HFFc6 (cell line): ENCODE measurements at places on chromosomes 1 and 21.

DNA sequence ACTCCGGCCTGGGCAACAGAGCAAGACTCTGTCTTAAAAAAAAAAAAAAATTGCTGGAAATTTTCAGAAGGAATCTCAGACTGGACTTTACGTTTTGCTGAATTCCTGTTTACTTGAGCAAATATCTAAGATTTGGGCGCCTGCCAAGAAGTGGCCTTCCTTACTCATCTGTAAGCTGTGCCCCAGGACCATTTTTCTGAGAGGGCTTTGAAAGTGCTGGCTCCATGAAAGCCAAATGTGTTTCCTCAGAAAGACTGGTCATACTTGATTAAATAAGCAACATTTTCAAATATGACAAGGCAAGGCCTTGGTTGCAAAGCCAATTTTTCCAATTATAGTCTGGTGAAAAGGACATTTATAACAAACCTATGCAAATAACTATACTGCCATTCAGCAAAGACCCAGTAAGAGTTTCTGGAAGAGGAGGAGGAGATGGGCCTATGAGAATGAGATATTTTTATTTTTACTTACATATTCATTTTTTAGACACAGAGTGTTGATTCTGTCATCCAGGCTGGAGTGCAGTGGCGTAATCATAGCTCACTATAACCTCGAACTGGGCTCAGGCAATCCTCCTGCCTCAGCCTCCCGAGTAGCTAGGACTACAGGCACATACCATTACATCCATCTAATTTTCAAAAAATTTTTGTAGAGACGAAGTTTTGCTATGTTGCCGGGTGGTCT is 56.3 kb upstream of the HTR1D start:
- DNase-seq = peak; percentile 84

DNA sequence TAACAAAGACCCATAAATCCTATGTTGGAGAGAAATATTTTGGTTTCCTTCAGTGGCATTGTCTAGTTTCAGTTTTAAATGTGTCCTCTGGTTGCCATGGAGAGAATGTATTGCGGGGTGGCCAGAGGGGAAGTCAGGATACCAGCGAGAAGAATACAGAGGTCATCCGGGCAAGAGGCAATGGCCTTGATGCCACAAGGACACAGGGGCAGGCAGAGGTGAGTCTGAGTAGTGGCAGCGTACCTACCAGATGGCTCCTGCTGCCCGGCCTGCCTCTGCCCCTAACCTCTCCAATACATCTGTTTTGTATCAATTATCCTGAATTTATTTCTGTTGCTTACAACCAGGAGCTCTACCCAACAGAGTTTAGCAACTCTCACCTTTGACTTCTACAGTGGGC is 14.9 kb downstream of the KLHDC7A start:
- no peak for DNase-seq

DNA sequence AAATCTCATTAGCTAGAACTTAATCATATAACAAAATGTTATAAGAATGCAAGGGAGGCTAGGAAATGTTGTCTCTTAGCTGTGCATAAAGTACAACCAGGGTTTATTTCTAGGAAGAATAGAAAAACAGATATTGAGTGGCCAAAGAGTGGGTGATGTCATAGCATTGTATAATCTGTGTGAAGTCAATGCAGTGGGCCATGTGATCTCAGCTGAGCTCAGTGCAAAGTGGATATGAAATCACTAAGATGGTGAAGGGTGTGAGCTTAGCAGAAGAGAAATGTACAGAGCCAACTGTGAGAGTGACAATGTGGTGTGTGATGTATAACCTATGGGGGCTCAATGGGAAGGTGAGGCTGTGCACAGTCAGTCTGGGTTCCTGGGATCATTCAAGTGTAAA is 29.7 kb upstream of the DUSP23 start:
- DNase-seq = no peak

DNA sequence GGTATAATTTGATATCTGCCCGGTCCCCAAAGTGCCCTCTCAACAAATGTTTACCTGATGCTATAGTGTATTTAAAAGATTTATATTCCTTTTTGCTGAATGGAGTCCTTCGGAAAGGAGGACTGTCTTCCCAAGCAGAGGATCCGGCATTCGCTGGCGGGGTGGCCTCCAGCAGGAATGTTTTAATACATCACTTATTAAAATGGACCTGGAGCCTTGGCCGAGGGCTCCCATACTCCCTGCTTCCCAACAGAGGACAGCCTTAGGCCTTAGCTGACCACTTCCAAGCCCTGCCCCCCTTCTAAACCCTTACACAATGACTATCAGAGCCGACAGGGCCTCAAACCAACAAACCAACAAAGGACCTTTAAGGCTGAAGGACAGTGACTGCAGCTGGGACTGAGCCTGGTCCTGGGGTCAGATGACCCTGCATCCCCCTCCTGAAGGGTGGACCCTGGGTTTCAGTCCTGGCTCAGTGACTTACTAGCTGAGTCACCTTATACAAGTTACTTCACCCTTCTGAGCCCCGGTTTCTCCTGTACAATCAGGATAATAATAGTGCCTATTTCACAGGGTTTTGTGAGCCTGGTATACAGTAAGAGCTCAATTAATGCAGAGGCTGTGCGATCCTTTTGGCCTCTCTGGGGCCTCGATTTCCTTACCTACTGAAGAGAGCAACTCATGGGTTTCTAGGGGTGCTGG is 5.6 kb downstream of the CAMK2N1 start:
- no peak for DNase-seq

DNA sequence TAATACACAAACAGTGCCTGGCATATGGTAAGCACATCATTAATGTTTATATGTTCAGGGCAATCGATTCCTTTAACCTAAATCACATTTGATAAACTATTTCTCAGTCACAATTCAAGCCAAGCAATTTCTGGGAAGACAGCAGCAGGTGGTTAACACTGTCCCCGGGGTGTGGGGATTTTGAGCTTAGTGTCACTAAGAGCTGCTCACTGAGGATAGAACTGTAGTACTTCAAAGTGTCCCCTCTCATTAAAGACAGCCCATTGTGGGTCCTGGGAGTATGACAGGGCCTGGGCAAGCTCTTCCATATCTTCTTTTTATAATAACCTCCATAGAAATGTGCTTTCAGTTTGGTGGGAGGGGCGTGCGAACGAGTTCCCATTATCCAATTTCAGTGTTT is 8.4 kb upstream of the GALNT2 start:
- no peak for DNase-seq

GRCh38 chr1:235739631-235740030 is 90.0 kb upstream of the GNG4 start:
- DNase-seq = no peak

- DNase-seq = no peak
Measured at GRCh38 chr1:45205910-45206721, at the start of gene ZSWIM5. Gene ZSWIM5 (minus strand): TSS chr1:45206605. CDS start chr1:45206350, 255 bp downstream.

DNA sequence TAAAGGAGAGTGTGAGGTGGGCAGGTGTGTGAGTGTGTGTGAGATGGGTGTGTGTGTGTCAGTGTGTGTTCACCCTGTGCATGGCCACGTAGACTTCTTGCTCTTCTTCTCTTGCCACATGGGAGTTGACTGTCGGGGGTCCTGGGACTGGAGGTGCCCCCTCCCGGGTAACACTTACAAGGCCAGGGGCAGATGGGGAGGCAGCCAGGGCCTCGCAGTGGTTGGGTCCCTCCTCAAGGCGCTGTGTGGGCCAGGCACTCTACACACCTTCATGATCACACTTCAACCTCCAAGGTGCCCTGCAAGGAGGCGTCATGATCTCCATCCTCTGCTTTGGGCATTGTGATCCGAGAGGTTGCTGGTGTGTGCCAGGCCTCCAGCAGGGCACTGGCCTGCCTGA is 2.3 kb downstream of the PLA2G2F start:
- no peak for DNase-seq

DNA sequence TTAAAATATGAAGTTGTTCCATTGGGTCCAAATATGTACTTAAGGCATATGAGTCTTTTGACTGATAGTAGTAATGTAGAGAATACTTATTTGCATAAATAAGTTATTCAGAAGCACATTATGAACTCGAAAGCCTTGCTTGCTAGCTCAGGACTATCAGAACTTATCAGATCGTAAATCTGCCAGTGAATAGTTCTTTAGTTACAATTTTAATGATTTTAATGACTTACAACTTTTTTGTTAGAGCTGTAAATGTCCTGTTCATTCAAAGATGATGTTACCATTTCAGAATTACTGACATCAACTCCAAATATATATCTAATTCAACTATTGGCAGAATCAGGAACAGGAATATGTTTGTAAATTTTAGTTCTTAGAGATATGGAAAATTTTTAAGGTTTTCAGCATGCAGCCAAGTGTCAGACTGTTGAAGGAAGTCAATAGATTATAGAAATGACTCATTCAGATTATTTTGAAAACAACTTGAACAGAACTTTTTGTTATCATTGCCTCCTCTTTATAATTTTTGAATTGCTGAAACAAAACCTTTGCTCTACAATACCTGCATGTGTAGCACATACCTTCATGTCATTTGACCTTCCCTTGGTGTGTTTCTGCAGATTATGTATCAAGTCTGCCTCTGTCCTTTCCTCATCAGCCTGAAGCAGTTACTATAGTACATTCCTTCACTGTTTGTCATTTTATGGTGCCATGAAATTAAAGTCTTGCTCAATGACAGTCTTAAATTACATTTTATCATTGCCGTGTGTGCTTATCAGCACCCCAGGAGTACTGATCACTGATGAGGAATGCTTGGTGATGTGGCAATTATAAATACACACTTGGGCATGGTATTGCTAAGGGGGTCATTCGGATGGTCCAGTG is 44.9 kb downstream of the LRRC8D start:
- peak; percentile 70 for DNase-seq

DNA sequence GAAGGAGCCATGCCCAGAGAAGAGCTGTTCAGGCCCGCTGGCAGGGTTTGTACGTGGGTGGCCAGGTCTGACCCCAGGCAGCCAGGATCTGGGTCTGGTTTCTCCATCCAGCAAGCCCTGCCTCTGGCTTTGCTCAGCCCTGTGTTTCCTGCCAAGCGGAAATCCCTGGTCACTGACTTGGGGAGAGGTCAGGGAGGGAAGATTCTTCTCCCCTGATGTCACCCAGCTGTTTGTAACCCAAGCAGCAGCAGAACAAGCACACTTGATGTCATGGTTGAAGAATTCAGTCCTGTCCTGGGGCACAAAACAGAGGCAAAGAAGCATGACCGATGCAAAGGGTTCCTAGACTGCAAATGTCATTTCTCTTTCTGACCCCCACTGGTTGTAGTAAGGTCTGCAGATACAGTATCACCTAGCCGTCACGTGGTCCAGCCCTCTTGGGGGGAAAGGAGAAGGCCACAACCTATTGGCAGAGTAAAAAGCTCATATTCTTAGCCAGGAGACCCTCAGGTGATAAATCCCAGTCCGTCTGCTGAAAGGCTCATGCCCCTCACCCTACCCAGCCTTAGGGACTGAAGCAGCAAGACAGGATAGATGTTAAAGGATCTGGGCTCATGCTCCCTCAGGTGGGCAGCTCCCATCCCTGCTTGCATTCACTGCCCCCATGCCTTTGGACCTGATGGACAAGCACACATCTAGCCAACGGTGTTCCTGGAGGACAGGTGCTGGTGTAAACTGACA is 120.9 kb downstream of the SYT2 start:
- peak; percentile 99 for DNase-seq

DNA sequence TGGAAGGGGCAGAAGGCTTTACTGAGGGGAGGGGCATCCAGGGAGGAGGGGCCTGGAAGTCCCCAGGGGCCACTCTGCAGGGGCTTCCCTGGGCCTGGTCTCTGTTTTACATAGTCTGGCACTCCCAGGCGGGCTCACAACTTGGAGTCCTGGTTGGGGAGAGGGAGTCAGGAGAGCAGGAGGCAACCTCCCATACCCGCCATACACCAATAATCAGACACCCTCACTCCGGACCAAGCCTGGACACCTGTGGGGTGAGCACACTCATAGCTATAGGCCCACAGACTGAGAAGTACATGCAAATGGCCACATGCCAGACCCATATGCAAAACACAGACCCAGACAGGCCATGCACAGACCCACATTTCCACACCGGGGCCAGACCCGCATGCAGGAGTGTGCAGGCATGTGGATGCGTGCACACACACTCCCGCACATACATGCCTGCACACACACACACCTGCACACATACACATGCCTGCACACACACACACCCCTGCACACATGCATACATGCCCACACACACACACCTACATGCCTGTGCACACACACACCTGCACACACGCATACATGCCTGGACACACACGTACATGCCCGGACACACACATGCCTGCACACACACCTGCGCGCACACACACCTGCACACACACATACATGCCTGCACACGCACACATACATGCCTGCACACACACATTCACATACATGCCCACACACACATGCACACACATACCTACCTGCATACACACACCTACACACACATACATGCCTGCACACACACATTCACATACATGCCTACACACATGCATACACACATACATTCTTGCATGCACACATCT is 89.5 kb upstream of the RUNX3 start:
- DNase-seq = no peak

DNA sequence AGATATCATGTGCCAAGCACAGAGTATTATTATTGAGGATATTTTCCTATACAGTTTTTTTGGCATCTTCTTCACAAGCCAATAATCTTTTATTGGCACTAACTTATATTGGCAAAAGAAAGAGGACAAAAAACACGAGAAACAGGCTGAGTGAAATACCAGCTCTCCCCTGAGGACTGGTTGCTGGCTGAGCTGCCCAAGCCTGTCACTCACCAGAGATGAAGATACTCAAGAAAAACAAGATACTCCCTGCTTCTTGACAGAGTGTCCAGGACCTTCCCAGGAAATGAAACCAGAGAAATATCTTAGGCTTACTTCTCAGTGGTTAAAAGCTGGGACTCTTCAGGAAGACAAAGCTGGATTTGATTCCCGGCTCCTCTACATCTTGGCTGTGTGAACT is 35.9 kb upstream of the ATP1B1 start:
- no peak for DNase-seq
